CD4-positive, alpha-beta T cell treated with Interferon gamma for 1 hour (primary cell): ENCODE measurements at places on chromosomes 12 and 14.

DNA sequence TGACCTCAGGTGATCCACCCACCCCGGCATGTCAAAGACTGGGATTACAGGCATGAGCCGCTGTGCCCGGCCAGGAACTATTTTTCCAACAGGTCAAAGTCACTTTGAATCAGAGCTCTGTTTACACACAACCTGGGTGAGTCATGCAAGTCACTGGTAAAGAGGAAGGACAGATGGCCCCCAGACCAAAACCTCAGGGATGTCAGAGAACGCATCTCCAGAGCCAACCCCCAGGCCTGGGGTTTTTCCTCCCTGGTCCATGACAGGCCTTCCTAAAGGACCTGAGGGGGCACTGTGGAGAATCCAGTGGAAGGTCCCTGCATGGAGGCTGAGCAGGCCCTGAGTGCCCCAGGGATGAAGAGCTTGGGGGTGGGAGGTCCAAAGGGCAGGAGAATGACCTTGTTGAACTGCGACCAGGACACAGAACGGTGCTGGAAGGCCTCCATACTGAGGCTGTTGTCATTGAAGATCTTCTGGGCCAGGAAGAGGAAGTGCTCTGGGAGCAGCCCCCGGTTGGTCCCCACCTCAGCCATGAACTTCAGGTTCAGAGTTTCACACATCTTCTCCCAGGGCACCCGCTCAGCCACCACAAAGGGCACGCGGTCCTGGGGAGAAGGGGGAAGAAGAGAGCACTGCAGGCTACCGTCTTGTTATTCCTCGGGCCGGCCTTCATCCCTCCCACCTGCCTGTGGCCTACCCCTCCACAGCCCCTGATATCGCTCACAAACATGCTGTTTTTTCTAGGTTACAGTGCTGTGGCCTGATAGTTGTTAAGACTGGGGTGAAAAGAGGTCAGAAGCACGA, 9.1 kb downstream of the STAT6 start:
- DNase-seq: no peak

GRCh38 chr12:62078020-62078419, 182.2 kb upstream of the USP15 start:
- no peak for DNase-seq

- DNase-seq: no peak
Observed at GRCh38 chr12:92088805-92089204, 56.8 kb downstream of the BTG1 start.

DNA sequence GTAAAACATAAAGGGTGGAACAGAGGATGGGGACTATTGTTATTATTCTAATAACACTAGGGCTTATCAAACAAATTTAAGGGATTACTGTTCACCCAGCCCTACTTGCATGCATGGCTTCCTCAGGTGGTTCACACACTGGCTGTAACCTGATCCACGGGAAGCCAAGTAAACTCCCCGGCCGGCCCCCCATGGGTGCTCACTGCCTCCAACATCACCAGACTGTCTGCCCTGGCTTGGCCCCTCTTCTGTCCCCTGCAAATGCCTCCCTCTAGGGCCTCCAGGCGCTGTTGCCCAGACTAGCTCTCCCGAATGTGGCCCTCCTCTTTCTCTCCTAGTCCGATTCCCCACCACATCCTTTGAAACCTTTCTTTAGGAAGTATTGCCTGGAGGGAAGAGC, 18.6 kb downstream of the FAIM2 start:
- no peak for DNase-seq

GRCh38 chr14:54348923-54349620, 47.7 kb upstream of the CDKN3 start:
- DNase-seq: no peak

DNA sequence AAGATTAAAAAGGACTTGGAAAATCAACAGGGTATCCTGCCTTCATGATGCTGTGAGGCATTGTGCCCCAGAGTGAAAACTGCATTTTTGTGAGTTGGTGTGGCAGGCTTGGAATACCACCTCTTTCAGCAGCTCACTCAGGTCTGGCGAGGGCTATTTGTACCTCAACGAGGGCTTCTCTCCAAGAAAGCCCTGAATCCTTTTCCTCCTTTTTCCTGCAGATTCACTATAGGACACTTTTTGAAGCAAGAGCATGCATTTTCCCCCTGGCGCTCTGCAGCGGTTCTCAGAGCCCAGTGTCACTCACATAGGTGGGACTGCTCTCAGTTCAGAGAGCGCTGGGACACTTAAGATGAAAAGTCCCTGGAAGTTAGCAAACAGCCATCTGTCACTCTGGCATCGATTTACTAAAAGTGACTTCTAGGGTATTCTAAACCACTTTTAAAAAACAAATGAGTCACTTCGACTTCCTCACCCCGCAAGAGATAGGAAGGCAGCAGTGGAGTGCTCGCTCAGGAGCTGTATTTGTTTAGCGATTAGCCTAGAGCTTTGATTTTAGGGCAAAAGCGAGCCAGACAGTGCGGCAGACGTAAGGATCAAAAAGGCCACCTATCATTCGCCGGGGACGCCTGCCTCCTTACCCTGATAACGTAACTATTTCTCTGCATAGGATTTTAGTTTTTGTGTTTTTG, 782 bp upstream of the LGR5 start:
- DNase-seq: no peak

DNA sequence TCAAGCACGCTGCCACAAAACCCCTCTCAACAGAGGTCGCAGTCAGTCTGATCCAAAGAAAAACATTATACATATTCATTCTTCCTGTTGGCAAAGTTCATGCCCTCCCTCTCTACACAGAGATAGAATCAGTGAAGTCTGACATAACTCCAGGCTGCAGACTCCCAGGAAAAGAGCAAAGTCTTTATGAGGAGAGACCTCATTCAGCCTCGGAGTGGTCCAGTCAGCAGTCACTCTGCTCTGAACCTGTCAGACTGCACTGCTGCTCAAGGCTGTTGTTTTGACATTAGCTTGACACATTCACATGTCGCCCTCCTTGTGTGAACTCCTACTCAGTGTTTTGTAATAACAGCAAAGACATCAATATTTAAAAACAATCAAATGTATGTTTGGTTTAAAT, 241.2 kb upstream of the G2E3 start:
- DNase-seq: no peak

DNA sequence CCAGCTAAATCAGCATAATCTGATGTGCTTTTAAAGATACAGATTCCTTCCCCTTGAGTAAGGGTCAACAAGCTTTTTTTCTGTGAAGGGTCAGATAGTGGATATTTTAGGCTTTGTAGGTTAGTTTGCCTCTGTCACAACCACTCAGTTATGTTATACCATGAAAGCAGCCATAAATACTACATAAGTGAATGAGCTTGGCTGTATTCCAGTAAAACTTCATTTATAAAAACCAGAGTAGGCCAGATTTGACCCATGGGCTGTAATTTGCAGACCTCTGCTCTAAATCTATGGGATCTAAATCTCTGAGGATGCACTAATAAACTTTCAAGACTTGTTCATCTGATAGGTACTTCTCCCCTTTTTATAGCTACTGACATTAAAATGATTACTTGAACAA, 47.7 kb downstream of the LEMD3 start:
- DNase-seq: no peak

DNA sequence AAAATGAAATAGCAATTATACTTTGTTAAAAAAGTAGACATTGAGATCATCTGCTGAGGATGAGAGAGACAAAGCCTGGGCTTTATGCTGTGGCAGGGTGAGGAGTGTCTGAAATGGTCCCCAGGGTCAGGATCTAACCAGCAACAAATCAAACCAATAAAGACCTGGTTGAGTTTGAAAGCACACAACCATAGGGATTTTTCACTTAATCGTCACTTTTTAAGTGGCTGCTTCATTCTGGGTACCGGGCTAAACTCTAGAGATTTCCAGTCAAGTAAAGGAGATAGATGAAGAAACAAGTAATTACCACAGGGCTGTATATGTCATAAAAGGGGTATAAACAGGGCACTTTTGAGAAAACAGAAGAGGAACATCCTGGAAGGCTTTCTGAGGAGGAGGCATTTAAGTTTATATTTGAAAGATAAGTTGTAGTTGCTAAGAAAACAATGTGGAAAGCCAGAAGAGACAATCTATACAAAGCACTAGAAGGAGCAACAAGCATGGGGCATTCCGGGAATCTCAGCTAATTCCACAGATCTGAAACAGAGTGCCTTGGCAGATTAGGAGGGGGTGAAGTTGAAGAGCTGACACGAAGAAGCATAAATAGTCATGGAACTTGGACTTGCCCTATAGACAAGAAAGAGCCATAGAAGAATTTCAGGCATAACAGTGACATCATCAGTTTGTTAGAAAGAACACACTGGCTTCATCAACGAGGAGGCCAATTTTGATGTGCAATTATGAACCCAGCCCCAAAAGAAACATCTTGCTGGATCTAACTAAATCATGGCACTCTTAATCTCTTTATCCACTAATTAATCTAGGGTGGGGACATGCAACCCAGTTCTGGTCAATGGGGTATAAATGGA, 46.9 kb upstream of the FRS2 start:
- DNase-seq: no peak

DNA sequence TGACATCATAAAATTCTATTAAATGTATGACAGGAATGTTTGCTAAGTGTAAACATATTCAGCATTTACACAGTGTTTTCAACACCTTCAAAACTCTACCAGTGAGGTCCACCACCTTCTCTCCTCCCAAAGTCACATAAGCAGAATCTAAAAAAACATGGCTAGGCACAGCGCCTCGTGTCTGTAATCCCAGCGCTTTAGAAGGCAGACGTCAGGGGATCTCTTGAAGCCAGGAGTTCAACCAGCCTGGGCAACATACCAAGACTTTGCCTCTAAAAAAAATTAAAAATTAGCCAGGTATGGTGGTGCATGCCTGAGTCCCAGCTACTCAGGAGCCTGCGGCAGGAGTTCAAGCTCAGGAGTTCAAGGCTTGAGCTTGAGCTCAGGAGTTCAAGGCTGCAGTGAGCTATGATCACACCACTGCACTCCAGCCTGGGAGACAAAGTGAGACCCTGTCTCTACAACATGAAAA, 30.0 kb downstream of the NUMB start:
- DNase-seq: no peak

- no peak for DNase-seq
Observed at GRCh38 chr14:102201776-102202175, 62.1 kb downstream of the WDR20 start.

DNA sequence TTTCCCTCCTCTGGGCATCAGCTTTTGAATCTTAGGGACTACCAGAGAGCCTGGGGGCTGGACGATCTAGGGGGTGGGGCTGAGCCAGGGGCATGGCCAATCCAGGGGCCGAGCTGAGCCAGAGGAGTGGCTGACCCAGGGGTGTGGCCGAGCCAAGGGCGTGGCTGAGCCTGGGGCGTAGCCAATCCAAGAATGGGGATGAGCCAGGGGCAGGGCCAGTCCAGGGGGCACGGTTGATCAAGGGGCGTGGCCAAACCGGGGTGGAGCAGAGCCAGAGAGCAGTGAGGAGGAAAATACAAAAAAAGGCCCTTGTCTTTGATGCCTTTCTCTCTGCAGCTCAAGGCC, 219.3 kb upstream of the NOS1 start:
- peak; percentile 1 for DNase-seq

GRCh38 chr12:67797753-67798152, 149.2 kb downstream of the DYRK2 start:
- no peak for DNase-seq

GRCh38 chr12:108107293-108107692, 21.8 kb upstream of the WSCD2 start:
- no peak for DNase-seq

- DNase-seq: no peak
Observed at GRCh38 chr14:56570295-56570694, 9.3 kb upstream of the TMEM260 start.

- DNase-seq: no peak
Observed at GRCh38 chr12:47020211-47020821, 59.1 kb upstream of the PCED1B start.

DNA sequence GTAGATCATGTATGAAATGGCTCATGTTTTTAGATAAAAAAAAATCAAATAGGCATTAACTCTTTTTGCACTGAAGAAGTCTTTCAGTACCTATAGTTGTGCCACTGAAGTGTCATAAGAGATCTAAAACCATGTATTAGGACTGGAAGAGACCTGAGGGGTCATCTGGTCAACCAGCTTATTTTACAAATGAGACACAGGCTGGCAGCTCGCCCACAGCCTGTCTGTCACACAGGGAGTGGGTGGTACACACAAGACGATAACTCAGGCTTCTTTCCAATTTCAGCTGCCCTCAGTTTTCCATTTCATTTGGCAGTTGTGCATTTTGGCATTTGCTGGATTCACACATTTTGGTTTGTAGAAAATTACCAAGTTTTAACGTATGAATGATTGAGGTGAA, 34.7 kb downstream of the C12orf75 start:
- DNase-seq: no peak

GRCh38 chr14:28756884-28757570, 9.6 kb upstream of the FOXG1 start:
- DNase-seq: no peak

GRCh38 chr14:104291123-104292000, 153.0 kb downstream of the KIF26A start:
- no peak for DNase-seq

DNA sequence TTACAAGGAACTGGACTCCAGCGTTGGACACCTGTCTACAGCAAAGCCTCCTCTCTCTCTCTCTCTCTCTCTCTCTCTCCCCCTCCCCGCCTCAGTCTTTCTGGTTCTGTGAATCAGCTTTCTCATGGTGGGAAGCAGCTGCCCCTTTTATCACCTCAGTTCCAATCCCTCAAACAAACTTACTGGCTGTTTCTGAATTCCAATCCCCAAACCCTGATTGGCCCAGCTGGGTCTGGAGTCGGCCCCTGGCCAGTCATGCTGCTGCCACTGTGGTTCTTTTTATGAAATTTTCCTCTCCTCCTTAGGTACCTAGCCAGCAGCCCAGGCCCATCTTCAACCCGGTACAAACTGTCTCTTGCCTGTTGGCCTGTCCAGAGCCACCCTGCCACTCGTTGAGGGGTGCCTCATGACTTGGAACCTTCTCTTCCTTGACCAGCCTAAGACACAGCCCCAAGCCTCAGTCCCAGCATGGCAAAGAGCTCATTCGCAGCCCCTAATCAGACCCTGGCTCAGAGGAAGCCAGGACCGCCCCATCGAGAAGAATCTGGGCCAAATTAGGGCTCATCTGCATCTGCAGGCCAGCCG, 9.4 kb upstream of the MORN3 start:
- DNase-seq: no peak

DNA sequence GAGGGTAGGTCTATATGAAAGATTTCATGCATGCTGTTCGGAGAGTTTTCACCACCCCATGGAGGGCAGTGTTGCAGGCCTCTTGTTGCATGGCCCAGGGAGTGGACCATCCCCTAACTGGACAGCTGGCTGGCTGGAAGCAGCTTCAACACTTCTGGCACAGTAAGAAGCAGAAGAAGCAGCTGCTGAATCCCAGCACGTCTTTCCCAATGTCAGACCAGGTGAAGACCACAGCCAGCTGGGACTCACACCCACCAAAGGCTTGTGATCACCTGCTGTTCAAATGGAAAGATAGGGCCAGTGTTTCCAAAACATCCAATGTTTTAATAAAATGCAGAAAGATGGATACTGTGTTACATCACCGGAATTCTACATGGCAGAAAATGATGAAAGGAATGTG, 1423.6 kb downstream of the AACS start:
- no peak for DNase-seq
